ENCODE measurements at places on chromosomes 16 and 17. TPM values are rescaled to one million over a fixed set of nuclear protein-coding genes. Genes with fewer than 3 reads are reported as not detected.

CCL4 gene
- 2.5 TPM for total RNA-seq

THRA gene
- 90.7 TPM for total RNA-seq

NXPH3 gene
- 10.8 TPM for total RNA-seq

CAMKK1 gene
- total RNA-seq, result 11.1 TPM

ALDH3A2 gene
- 73.4 TPM for total RNA-seq

SMTNL2 gene
- 5.8 TPM for total RNA-seq

NOB1 gene
- 13.1 TPM for total RNA-seq

PRKCA gene
- total RNA-seq, result 45.9 TPM

KRT27 gene
- not detected for total RNA-seq

TBC1D3 gene
- total RNA-seq, result not detected

EFCAB13 gene
- 7.4 TPM for total RNA-seq

UMOD gene
- total RNA-seq, result 0.23 TPM

KRT38 gene
- total RNA-seq, result not detected

CNP gene
- total RNA-seq, result 78.4 TPM

KRT24 gene
- total RNA-seq, result not detected

VMO1 gene
- 0.69 TPM for total RNA-seq

PDILT gene
- total RNA-seq, result not detected

SLC16A11 gene
- total RNA-seq, result 0.23 TPM

RHBDF1 gene
- total RNA-seq, result 3.7 TPM

TBC1D3E gene
- not detected for total RNA-seq

TSNAXIP1 gene
- total RNA-seq, result 6.2 TPM

TMIGD1 gene
- total RNA-seq, result not detected

KRT33B gene
- total RNA-seq, result not detected

HAS3 gene
- 12.0 TPM for total RNA-seq

TMEM238L gene
- not detected for total RNA-seq

TNRC6C gene
- total RNA-seq, result 39.2 TPM

PDE6G gene
- total RNA-seq, result not detected

SHISA9 gene
- 22.4 TPM for total RNA-seq

MT3 gene
- total RNA-seq, result 51.7 TPM

TAT gene
- not detected for total RNA-seq

KCNJ18 gene
- not detected for total RNA-seq

CHST6 gene
- total RNA-seq, result 5.3 TPM

GRAP gene
- total RNA-seq, result 4.8 TPM

HOXB7 gene
- total RNA-seq, result not detected

PMP22 gene
- 17.1 TPM for total RNA-seq

RNF43 gene
- 1.4 TPM for total RNA-seq

LGALS9 gene
- total RNA-seq, result 1.2 TPM

SLC13A2 gene
- total RNA-seq, result not detected

RGS9 gene
- total RNA-seq, result 35.5 TPM

TBC1D28 gene
- not detected for total RNA-seq

CIBAR2 gene
- 4.8 TPM for total RNA-seq

Measured in diencephalon (tissue), 1 donor.